GM13977 (cell line): ENCODE measurements at places on chromosomes 12 and 14.

DNA sequence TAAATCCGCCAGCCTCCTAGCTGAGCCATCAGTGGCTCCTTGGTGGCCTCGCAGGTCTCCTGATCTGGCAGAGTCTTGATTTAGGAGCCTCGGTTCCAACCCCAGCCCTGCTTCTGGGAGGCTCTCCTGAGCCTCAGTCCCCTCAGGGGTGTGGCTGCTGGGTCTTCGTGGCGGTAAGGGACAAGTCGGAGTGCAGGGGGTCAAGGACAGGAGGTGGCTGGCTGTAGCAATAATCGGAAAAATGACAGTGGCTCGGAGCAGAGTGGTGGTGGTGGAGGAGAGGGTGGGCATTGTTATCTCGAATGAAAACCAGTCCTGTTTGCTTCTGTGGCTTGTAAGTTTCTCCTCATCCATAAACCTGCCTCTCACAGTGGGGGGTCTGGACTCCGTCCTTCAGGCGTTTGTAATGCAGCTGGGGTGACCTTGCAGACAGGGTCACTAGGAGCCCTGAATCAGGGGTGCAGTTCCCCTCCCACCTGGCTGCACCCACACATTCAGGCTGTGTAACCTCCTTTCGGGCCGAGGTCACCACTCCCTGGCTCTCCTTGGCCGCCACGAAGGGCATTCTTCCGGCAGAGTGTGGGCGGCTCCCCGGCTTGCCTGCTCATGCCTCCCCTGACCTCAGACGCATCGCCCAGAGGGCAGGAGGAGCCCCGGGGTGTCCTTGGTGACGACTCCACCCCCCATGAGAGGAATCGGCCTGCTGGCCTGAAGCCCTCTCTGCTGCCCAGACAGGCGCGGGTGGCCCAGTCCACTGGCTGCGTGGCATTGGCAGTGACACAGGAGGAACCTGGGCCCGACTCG is 8.1 kb downstream of the BCL7A start:
- DNase-seq: no peak

GRCh38 chr14:35934499-35934898 is 108.4 kb downstream of the BRMS1L start:
- DNase-seq: no peak

GRCh38 chr12:24307716-24308335 is 358.4 kb upstream of the SOX5 start:
- DNase-seq: no peak

DNA sequence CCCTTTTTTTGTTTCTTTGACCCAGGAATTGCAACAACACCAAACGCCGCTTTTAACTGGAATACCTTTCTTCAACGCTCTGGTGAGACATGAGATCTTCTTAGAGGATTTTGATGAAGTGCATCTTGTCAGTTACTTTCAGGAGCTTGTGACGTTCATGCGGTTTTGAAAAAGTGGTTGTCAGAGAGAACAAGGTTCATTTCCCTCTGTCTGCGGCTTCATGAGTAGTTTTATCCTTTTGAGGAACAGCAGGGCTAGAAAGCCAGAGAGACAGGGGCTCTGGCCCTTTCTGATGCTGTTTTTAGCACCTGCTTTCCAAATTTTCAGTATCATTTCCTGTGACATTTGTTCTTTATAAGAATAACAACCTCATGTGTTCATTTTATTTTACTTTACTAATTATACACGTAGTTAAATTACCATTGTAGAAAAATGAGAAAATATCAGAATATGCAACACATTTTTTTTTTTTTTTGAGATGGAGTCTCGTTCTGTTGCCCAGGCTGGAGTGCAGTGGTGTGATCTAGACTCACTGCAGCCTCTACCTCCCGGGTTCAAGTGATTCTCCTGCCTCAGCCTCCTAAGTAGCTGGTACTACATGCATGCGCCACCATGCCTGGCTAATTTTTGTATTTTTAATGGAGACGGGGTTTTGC is 61.8 kb downstream of the GLT1D1 start:
- peak; percentile 71 for DNase-seq

DNA sequence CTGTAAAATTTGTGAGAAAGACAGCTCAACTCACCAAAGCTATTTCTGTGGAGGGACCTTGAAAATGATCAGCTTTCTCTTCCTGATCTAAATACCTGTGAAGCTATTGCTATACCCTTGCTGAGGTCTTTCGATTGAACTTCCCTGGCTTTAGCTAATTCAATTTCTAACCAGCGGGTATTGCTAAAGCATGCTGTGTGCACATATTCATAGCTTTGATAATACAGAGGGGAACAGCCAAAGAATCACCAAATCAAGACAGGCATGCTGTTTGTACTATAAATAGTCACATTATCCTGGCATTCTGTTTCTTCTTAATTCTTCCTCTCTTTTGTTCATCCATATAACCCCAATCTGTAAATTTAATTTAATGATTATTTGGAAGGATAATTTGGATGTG is 233.0 kb downstream of the LRFN5 start:
- DNase-seq: no peak

GRCh38 chr14:91363776-91364523 is 53.7 kb downstream of the CCDC88C start:
- peak; percentile 75 for DNase-seq

GRCh38 chr14:53461858-53462257 is 308.7 kb upstream of the DDHD1 start:
- DNase-seq: no peak

DNA sequence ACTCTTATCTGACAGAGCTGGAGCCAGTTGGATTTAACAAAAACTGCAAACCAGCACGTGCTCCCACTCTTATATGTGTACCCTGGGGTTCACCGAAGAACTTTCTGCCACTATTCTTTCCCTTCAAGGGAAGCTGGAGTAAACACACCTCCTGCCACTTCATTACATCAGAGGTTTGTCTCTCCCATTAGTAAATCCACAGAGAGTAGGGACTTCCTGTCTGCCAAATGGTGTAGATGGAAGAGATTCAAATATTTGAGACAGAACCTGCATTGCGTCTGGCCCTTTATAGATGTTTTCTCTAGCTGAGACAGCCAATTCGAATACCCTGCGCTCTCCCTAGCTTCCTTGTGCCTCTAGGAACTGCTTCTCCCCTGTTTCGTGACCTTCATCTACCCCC is 29.1 kb upstream of the AEBP2 start:
- DNase-seq: no peak

DNA sequence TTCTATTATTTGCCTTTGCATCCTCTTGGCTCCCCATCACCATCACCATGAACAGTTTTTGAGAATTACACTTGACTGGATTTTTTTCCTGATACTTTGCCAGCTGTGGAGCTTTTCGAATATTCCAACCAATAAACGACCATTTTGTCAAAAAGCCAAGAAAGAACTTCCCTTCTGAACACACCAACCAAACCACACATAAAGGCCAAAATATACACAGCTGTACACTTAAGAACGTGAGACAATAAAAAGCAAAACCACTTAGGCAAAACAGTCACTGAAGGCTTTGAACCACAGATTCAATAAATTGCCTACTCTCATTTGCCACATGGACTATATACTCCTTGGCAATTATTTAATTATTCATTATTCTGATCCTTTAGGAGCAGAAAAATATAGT is 1.1 kb downstream of the C14orf93 start:
- DNase-seq: no peak

DNA sequence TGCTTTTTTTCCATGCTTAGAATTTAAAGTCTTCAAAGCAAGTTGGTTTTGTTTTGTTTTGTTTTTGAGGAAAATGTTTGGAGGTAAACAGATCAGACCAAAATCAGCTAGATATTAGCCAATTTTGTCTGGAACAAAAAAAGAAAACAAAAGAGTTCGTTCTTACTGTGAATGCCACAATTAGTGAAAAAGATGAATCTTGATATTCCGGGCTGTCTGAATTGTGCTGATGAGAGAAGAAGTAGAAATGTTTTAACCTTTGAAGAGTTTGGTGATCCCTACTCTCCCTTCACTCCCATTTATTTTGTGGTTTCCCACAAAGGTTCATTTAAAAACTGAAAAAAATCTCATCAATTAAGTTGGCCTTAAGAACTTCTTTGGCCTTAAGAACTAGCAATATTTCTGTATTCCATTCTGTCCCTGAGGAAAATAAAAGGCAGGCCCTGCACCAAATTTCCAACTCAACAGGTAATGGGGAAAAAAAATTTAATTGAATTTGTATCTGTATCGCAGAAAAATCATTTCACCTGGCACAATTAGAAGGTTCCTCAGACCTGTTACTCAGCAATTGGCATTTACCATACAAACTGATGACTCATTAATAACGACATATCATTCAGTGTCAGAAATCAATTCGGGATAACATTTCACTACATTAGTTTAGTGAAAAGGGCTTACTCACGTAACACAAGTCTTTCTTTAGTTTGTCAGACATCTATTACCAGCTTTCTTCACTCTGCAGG is 562 bp upstream of the GLIPR1L2 start:
- no peak for DNase-seq

GRCh38 chr14:51039252-51039651 is 55.7 kb downstream of the TRIM9 start:
- no peak for DNase-seq

DNA sequence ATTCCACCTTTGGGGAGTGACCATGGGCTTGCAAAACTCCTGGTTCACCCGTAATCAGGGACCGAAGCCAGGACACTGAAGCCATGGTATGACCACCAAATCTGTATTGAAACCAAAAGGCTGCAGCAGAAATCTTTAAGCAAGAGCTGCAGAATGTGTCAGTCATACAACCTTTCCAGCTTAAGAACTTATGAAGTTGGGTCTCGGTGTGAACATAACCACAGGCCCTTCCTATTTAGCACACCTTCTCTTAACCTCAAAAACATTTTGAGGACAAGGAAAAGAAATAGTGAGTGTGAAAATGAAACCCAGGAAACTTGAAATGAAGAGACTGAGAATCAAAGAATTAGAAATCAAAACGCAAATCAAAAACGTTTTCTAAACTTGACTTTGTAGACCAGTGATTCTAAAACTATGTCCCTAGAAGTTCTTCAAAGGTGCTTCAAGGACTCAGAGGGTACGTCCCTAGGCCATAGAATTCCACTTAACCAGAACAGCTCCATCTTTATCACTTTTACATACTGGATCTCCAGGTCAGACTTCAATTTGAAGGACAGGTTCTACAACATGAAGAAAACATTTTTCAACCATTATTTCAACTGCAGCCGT is 231.6 kb upstream of the GRIP1 start:
- DNase-seq: no peak

DNA sequence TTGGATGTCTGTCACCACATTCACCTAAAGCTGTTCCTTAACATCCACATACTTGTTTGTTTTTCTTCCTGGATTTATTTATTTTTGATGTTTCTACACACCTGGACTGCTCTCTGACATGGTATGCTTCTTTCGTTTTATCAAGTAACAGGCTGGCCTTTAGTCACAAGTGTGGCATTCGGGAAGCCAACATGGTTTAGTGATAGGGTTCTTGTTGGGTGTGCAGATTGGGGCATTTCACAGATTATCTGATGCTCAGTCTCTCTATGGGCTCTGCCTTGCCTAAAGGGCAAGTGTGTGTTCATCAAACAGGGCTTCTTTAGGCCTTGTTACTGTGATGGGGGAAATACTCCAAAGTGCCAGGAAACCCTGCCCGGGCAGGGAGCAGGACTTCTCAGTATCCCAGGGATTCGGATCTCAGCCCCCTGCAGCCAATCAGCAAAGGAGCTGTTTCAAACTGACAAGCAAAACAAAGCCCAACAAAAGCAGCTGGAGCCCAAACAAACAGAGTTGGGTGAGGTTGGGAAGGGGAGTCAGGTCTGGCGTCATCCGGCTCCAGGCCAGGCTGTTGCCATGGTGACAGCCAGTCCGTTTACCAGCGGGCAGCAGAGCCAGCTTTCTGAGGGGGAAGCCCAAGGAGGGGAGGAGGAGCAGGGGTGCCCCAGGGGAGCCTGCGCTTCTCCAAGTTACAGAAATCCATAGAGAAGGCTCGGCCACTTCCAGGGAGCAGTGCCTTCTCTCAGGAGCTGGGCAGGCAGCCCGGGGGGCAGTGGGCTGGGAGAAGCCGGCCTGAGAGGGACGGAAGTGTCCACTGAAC is 31.9 kb downstream of the FOS start:
- no peak for DNase-seq

DNA sequence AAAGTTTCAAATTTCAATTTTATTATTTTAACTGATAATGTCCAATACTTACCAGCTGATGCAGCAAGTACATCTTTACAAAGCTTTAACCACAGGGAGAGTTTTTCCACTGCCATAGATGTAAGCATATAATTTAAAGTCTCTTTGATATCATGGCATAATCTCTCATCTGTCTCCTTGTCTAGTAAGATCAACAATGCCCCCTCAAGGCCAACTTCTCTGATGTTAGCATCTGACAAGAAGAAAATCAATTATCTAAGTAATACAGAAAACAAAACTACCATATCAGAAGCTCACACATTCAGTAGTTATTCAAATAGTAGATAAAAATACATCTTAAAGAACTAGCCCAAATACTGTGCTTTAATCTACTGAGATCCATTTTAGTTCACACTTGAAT is 94.2 kb downstream of the HEATR5A start:
- no peak for DNase-seq

DNA sequence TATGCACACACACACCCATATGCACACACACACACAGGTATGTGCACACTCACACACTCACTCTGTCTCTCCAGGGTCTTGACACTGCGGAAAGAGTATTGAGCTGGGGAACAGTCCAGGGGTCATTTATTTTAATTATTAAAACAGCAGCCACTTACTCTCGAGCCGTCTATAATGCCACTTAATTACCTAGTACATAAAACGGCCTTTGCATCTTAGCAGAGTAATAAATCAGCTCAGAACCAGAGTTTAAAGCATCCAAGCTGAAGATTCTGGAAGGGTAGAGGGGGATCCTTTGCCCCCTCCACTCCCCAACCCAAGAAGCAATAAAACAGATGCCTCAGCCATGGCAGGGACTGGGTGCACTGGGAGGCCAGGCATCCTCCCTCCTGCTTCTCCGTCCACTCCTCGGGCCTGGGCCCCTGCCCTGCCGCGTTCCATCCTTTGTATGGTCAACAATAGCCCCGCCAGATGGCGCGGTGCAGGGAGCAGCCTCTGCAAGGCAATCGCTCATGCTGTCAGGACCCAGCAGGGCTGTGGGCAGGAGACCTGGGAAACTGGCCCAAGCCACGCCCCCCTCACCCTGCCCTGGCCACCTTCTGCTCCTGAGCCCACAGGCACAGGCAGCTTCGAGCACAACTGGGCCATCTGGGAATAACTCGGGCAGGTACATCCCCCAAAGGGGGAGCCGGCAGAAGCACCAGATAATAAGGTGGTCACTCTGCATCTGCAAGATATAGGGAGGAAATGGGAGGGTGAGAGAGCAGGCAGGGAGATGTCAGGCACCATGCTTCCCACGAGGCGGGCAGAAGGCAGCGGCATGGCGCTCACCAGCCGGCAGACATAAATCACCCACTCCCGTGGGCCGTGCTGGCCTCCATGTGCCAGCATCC is 40.9 kb downstream of the CCDC85C start:
- no peak for DNase-seq

- DNase-seq: no peak
Observed at GRCh38 chr12:7650091-7650490, 15.6 kb downstream of the APOBEC1 start.

- DNase-seq: no peak
Observed at GRCh38 chr12:114692186-114693058, 8.4 kb upstream of the TBX3 start.

DNA sequence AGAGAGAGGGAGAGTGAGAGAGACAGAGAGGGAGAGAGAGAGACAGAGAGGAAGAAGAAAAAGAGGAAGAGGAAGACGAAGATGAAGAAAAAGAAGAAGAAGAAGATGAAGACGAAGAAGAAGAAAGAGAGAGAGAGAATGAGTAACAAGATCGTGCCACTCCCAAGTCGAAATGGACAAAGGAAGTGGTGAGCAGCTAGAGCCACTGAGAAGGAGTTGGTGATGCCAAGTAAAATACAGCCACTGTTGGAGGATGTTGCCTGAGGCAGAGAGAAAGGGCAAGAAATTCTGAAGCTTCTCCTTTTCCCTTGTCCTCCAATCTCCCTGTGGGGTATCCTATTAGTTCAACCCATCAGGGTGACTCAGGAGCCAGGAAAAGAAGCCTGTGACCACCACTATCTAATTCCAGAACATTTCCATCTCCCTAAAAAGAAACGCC is 12.5 kb upstream of the ANAPC5 start:
- DNase-seq: no peak
